Stimulated activated CD4-positive, alpha-beta T cell treated with anti-CD3 and anti-CD28 coated beads, Interleukin-1b, Interleukin-23, amount 100 ng/mL, for 1 hour (primary cell): ENCODE measurements at places on chromosomes 4 and X.

DNA sequence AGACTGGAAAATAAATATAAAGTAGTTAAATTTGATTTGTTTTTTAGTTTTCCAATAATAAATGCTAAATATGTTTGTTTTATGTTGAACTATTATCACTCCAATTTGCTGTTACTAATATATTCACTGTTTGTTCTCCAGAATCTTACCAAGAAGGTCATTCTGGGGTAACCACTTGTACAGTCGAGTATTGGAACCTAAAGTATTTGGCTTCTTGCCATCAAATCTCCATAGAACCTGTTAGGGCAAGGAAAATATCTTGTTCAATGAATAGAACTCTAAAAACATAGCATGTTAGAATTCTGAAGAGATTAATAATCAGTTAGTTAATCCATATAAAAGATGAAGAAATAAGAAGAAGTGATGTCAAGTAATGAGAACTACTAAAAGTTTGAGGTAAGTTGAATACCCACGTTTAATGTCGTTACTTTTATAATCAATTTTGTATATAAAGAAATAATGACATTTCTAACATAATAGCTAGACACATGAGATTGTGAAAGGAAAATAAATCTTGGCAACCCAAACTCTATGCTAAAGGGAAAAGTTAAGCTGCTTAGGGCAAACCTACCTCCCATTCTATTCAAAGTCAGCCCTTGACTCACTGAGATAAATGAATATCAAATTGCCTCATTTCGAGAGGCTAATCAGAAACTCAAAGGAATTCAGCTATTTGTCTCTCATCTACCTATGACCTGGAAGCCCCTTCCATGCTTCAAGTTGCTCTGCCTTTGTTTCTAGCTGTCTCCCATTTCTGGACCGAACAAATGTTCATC lies 15.3 kb downstream of the UGT2B15 start:
- no peak for DNase-seq

DNA sequence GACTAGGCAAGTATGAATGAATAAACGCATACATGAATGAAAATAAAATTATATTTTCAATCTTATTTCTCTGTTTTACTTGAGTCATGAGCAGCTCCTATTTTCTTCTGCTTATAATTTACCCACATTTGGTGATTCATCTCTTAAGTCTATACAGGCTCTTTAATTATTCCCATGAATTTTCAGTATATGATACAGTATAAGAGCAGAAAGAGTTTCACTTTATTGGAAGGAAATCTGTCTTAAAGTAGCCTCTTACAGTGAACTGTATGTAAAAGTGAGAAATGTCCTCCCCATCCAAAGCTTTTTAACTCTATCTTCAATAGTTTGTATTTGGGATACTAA lies 50.8 kb downstream of the TMEM165 start:
- no peak for DNase-seq

DNA sequence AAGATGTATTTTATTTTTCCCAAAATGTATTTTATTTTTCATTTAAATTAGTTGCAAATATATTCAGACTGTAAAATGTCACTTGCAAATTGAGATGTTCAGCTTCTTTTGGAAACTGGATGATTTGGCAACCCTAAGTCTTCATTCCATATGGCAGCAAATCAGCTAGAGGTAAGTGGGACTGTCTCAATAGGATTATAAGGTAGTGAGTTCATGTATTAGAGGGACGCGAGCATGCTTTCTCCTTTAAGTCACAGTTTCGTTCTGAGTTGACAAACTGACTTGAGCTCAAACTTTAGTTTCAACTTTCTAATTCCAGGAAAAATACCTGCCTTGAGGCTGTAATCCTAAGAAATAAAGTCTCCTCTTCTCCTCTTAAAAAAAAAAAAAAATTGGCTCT lies 44.2 kb upstream of the TMEM131L start:
- DNase-seq: no peak

GRCh38 chr4:87651941-87652340 lies 1.9 kb downstream of the DMP1 start:
- no peak for DNase-seq

DNA sequence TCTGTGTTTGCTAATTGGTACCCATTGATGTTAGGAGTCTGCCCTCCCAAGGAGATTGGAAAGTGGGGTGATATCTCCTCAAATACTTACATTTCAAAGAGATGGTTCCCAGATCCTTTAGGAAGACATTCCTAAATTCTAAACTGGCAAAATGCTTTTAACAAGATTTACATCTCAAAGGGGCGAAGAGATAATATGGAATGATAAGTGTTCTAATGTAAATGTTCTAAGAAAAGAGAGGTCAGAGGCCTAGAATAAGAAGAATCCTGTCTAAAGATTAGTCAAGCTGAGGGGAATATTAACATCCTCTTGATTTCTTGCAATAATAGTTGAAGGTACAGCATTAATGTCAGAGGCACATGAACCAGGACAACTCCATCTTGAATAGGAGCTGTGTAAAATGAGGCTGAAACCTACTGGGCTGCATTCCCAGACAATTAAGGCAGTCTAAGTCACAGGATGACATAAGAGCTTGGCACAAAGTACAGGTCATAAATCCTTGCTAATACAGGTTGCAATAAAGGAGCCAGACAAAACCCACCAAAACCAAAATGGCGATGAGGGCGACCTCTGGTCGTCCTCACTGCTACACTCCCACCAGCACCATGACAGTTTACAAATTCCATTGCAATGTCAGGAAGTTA lies 2248.1 kb downstream of the ARAP2 start:
- DNase-seq: no peak

- DNase-seq: no peak
Measured at GRCh38 chr4:140222171-140222570, 68.2 kb upstream of the MAML3 start.

GRCh38 chr4:186743261-186743660 lies 19.6 kb upstream of the FAT1 start:
- no peak for DNase-seq

DNA sequence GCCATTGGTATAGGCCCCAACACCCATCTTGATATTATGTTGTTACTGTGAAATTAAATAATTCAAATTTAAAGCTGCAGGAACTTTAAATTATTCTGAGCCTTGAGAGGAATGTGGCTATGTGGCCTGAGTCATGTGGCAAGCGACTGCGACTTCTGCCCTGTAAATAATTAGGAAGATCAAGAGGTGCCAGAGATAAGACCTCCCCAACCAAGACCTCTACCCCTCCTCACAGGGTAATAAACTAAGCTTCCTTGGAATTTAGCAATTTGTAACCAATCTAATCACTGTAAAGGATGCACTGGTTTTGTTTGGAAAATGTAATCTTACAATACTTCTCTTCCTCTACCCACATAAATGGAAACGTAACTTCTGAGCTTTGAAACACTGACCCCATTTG lies 501.9 kb downstream of the RAPGEF2 start:
- DNase-seq: no peak

GRCh38 chr4:122412547-122412946 lies 33.7 kb downstream of the ADAD1 start:
- no peak for DNase-seq

- DNase-seq: no peak
Measured at GRCh38 chrX:48676893-48677270, 6.7 kb upstream of the WAS start.
